Activated naive CD8-positive, alpha-beta T cell treated with anti-CD3 and anti-CD28 coated beads for 36 hours (primary cell): ENCODE measurements at places on chromosomes 1 and 21. TPM values are rescaled to one million over a fixed set of nuclear protein-coding genes. Genes with fewer than 3 reads are reported as not detected.

The APOBEC4 gene
- not detected for total RNA-seq

The TMEM200B gene
- total RNA-seq: 0.90 TPM

The DCDC2B gene
- total RNA-seq: not detected

The GSTM1 gene
- total RNA-seq: not detected

The ANKRD35 gene
- 0.58 TPM for total RNA-seq

The ITLN2 gene
- not detected for total RNA-seq

The CFAP74 gene
- 0.31 TPM for total RNA-seq

The SPATA6 gene
- 3.0 TPM for total RNA-seq

The B3GALNT2 gene
- 15.7 TPM for total RNA-seq

The LCE1B gene
- total RNA-seq: not detected

The TMPRSS2 gene
- not detected for total RNA-seq

The ZNF593OS gene
- total RNA-seq: not detected

The SH3GLB1 gene
- 52.7 TPM for total RNA-seq

The LPAR3 gene
- 1.1 TPM for total RNA-seq

The CD52 gene
- 263 TPM for total RNA-seq

The ST6GALNAC5 gene
- not detected for total RNA-seq

The TMEM35B gene
- total RNA-seq: 18.4 TPM

The AIRE gene
- not detected for total RNA-seq

The KPRP gene
- not detected for total RNA-seq

The SERINC2 gene
- total RNA-seq: 0.16 TPM

The APP gene
- 53.7 TPM for total RNA-seq

The LENEP gene
- not detected for total RNA-seq

The PDZK1 gene
- total RNA-seq: not detected

The XCL1 gene
- total RNA-seq: 86.0 TPM

The MPL gene
- not detected for total RNA-seq

The KRTAP10-6 gene
- total RNA-seq: not detected

The AIDA gene
- 73.6 TPM for total RNA-seq

The S100A7 gene
- not detected for total RNA-seq

The LCA5L gene
- total RNA-seq: 0.27 TPM

The PRMT2 gene
- 59.9 TPM for total RNA-seq

The MCOLN3 gene
- total RNA-seq: 0.24 TPM

The RORC gene
- total RNA-seq: 0.06 TPM

The CADM3 gene
- total RNA-seq: not detected

The ZNF678 gene
- 5.5 TPM for total RNA-seq

The SLC50A1 gene
- total RNA-seq: 51.3 TPM

The CAMK1G gene
- total RNA-seq: not detected
